ENCODE measurements at places on chromosomes 1 and 21. TPM values are rescaled to one million over a fixed set of nuclear protein-coding genes. Genes with fewer than 3 reads are reported as not detected.

DNA sequence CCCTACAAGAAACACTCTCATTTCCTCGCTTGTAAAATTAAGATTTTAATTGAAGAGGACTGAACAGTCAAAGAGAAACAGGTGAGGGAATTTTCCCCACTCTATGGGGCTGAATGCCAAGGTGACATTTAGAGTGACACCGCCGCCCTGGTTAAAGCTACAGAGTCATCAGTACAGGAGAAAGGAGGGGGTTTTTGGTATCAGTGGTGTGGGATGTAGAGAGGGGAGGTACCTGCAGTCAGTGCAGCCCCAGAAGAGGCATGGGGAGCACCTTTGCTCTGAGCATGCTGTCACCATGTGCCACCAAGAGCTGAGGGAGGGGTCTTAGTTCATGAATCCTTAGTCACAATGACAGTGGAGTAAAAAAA is 2.8 kb downstream of the DIRAS3 start:
- DNase-seq = no peak

DNA sequence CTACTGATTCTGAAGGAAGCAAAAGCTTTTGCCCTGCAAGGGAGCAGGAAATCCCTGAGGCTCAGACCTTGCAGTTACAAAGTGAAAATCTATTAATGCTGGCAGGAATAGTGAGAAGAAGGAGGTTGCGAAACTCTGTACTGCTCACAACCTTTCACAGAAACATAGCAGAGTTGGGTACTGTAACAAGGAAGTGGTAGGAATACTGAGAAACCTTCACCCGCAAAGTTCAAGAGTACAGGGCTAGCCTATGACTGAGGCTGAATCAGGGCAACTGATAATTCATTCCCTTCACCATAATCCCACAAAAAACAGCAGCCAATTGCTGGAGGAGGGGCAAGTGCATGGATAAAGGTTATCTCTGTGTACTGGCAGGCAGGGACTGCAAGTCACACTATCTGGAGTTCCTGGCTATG is 23.9 kb upstream of the KCTD3 start:
- DNase-seq = no peak

- DNase-seq = no peak
These were observed 1.0 kb downstream of the PER3 start for GRCh38 chr1:7785108-7785507.

SLC37A1 gene
- 5.2 TPM for total RNA-seq

OLFM3 gene
- total RNA-seq = not detected

GRCh38 chr1:21314743-21315396 is 24.6 kb upstream of the ECE1 start:
- DNase-seq = no peak

Measured in posterior vena cava (tissue), 2 donors.